ENCODE measurements at places on chromosomes 5 and 9.

DNA sequence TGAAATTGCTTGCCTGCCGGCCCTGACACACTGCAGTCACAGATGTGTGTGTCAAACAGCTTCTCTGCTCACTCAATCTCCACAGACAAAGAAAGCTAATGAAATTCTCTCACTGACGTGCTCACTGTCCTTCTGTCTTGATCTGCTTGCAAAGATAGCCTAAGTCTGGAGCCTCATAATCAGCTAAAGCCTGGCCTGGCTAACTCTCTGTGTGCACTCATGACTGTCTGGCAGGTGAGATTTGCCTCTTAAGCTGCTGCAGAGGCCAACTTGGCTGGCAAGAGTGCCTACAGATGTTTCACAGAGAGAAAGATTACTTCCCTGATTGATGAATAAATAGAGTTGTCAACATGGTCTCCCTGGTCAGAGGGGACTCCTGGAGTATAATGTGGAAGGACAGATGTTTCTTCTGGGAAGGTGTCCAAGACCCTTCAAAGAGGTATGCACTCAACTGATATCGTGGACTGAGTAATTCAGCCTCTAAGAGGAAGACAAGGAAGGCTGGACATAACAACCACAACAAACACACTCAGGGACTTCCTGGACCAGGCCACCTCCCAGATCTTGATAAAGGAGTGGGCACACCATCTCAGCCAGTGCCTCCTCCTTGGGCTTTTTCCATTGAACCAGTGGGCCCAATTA, 362.0 kb downstream of the SPOCK1 start:
- DNase-seq: no peak

GRCh38 chr9:122379340-122379739, 8.5 kb downstream of the PTGS1 start:
- no peak for DNase-seq

- peak; percentile 57 for DNase-seq
These were observed 423.0 kb downstream of the DIRAS2 start for GRCh38 chr9:90219548-90220118.

DNA sequence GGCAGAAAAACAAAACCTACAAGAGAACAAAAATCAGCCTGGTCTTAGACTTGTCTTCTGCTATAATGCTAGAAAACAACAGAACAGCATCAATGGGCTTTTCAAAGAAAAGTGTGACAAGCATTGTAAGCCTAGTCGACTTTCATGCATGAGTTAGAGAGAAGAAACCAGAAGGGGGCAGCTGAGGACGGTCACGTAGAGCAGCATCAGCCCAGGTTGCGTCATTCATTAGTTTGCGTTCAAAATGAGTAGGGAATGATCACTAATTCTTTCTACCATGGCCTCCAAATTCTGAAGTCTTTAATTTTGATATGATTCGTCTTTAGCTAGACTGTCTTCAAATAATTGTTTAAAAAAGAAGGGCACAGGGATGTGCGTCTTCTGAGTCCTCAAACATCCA, 4.7 kb upstream of the ISCA1 start:
- DNase-seq: no peak

Data from ecto neural progenitor cell (in vitro differentiated cells).